ENCODE measurements at places on chromosomes 16 and 17.

DNA sequence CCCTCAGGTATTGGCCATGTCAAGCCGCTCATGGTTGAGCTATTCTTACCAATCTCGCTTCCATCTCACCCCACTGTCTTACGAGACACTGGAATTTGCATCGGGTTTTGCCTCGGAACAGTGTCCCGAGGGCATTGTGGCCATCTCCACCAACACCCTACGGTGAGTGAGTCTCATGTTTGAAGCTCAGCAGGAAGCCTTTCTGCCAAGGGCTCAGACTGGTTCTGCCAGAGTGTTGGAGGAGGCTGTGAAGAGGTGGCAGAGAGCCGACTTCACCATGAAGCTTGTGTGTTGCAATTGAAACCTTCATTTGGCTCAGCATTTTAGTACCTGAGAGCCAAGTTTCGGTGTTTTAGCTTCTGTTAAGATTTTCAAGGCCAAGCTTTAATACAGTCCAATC lies 38.0 kb downstream of the SF3B3 start:
- no peak for DNase-seq

- no peak for DNase-seq
Measured at GRCh38 chr17:77473615-77474226, 333.0 kb downstream of the SEC14L1 start.

GRCh38 chr17:3415610-3416009 lies 4.4 kb downstream of the OR3A3 start:
- DNase-seq, result no peak

DNA sequence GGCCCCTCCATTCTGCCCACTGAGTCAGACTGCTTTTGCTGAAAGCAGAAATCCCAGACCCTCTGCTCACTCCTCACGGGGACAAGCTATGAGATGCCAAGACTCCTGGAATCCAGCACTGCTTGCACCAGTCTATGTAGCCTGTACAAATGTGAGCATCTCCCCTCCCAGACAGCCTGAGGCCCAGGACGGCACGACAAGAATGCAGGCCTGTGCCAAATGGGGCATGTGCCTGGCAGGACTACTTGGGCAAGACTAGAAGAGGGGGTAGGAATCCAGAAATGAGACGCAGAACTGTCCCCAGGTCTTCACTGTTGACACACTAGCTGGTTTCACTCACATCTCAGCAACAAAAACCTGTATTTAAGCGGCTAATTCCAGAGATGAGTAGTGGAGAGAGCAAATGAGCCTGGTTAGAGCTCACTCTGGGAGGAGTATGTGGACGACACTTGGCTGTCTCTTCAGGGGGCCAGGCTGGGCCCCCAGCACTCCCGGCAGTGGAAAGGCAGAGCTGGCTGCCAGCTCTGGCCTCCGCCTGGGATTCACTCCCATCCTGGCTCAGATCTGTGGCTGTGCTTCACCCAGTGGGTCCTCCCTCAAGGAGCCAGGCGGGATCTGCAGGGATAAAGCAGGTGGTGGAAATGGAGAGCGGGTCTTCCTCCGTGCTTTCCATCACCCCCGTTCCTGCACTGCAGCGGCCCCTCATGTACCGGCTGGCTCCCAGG lies 2.9 kb upstream of the MYO1C start:
- DNase-seq, result peak; percentile 29

DNA sequence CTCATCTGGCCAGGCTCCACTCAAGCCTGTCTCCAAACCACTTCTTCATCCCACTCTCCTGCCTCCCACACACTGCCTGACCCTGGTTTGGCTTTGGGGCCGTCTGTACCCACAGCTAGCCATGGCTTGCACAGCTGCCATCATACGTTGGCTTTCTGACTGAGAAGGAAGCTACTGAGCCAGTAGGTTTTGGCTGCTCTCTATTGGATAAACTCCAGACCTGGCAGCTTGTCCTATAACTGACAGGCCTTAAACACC lies 3.9 kb downstream of the MIF4GD start:
- DNase-seq, result peak; percentile 16

DNA sequence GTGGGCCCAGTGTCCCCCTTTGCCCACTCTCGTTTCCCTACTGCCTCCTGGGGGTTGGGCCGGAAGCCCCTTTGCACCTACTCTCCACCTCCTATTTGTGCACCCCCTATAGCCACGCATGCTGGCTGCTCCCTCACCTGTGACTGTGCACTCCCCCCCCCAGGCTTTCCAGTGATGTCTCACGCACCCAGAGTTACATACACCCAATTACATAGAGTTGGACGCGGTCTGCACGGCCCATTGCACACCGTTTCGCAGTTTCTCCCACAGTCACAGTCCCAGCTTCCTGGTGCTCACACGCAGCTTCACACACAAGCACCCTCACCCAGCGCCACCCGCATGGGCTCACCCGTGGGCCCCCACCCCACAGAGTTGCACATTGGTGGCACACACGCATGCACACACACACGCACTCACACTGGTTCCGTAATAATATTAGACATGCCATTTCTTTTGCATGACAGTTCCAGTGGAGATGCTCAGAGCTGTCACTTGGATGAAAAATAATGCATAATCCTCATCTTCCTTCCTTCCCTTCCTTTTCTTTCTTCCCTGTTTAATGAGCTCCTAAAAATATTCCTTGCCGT lies 21.5 kb upstream of the C1QL1 start:
- DNase-seq, result no peak

DNA sequence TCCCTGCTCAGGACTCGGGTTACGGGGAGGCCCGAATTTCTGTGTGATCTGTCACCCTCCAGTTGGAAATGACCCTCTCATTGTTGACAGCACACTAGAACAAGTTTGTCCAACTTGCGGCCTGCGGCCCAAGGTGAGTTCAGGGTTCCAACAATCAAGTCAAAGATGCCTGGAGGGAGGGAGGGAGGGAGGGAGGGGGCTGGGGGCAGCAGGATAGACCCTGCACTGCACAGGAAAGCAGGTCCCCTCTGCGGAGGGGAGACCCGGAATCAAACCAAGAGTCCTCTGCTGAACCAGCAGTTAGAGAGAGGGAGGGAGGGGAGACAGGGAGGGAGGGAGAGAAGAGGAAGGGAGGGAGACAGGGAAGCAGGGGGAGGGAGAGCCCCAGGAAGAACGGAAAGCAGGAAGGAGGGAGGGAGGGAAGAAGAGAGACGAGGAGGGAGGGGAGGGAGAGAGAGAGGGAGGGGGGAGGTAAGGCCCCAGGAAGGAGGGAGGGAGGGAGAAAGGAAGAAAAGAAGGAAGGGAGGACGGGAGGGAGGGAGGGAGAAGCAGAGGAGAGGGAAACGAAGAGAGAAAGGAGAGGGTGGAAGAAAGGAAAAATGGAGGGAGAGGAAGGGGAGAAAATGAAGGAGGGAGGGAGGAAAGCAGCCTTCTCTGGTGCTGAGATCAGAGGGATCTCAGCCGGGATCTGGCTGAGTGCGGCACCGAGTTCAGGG lies 96.7 kb upstream of the CDH5 start:
- no peak for DNase-seq

DNA sequence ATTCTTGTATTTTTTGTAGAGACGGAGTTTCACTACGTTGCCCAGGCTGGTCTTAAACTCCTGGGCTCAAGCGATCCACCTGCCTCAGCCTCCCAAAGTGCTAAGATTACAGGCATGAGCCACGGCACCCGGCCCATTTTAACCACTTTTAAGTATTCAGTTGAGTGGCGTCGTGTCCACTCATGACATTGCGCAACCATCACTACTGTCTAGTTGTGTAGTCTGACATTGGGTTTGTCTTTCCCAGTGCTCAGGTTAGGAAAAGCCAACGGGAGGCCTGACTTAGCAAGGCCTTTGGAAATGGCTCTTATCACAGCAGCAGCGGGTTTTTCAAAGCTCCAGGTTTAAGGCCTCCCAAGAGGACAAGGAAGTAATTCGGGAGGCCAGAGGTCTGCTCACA lies 58.7 kb downstream of the LITAF start:
- DNase-seq, result no peak

Data from NCI-H446 treated with DMSO at 0.1 percent for 48 hours (cell line).